ENCODE measurements at places on chromosomes 11 and 22.

DNA sequence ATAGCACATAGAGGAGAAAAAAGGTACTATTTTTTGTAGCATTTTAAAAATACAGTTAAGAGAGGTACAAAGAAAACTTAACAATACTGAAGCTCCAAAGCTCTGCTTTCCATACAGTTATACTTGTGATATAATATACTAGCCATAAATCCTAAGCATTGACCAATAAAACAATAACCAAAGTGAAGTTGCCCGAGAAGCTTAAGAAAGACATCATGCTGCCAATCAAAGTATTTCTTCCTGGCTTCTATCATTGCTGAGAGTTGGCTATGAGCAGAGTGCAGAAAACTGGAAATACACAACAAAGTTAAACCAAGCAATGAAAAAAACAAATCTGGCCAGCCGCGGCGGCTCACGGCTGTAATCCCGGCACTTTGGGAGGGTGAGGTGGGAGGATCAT is 84.2 kb downstream of the RBFOX2 start:
- no peak for DNase-seq

DNA sequence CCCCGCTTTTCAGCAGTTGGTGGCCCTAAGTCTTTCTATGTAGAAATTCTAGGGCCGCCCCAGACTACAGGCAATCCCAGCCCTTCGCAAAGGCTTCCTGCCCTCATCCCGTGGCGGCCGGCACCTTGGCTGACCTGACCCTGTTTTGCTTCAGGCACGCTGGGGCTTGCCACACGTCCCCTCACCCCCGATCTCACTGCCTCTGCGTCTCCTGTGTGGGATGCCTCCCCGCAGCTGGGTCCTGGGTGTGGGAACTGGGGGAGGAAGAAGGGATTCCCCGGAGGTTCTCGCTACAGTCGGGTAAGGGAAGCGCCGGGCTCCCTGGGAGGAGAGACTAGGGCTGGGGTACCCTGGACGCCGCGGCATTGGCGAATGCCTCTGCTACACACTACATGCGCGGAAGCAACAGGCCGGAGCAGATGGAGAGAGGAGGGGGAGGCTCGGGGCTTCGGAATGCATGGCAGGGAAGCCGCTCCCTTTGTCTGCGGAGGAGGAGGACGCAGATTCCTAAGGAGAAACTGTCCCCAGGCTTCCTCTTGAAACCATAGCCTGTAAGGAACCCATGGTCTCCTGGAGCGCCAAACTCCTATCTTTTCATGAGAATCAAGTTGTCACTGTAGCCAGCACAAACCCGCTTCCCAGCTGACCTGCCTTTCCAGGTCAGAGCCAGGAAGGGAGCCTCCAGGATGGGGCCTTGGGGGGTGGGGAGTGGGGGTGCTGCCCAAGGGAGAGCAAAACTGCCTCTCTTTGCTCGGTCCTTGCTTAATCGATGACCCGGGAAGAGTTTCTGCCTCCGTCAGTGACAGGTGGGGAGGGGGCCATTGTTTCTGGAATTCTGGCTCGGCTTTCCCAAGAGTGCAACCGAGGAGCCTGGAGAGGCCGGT is 1.4 kb downstream of the DTX4 start:
- peak; percentile 4 for DNase-seq

DNA sequence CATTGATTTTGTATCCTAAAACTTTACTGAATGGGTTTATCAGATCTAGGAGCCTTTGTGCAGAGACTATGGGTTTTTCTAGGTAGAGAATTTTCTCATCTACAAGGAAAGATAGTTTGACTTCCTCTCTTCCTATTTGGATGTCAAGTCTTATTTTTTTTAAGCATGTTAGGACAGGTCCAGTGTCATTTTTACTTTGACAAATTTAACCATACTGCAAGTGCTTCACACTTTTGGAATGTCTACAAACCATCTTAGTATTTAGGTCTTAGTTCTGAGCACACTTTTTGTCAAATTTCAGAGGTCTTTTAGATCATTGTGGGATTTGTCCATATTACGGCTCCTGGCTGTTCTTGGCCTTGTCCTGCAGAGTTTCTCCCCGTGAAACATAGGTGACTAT is 715.2 kb upstream of the RAG2 start:
- DNase-seq = no peak

GRCh38 chr11:82326853-82327252 is 406.8 kb downstream of the FAM181B start:
- no peak for DNase-seq

- DNase-seq = no peak
These were observed 131.9 kb downstream of the MED15 start for GRCh38 chr22:20639343-20639742.

GRCh38 chr22:29581799-29582198 is 886 bp upstream of the NIPSNAP1 start:
- no peak for DNase-seq

- DNase-seq = no peak
These were observed 1.3 kb downstream of the PATE2 start for GRCh38 chr11:125777309-125777708.

DNA sequence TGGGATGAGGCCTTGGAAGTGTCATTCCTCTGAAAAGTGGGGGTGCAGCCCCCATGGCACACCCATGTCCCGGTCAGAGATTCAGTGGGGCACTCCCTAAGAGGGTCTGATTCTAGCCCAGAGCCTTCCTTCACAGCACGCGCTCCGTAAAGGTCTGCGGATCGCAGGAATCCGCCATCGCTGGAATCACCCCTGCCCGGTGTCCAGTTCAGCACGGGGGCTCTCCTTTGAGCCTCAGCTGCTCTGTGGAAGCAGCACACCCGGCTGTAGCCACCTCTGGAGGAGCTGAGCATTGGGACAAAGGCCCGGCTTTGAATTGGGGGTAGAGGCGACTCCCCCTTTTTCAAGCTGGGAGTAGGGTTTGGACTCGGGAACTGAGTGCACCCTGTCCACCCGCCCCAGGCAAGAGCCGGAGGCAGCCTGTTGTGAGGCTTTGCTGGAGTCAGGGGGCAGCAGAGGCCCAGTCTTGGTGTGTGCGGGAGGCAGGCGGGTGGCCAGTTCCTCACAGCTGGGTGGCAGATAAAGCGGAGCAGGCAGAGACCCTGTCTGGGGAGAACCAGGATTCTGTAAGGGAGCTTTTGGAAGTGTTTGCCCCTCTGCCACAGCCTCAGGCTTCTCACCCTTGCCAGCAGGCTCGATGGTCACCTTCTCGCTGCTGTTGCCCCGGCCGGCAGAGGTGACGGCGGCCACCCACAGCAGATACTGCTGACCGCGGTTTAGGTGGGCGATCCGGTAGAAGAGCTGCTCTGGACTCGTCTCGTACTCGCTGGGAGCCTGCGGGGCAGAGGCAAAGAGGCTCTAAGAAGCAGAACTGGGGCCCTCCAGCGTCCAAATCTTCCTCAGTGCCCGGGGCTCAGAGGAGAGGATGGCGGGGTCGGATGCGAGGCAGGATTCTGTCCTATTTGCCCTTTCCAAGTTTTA is 115.9 kb downstream of the CEP164 start:
- DNase-seq = peak; percentile 49

DNA sequence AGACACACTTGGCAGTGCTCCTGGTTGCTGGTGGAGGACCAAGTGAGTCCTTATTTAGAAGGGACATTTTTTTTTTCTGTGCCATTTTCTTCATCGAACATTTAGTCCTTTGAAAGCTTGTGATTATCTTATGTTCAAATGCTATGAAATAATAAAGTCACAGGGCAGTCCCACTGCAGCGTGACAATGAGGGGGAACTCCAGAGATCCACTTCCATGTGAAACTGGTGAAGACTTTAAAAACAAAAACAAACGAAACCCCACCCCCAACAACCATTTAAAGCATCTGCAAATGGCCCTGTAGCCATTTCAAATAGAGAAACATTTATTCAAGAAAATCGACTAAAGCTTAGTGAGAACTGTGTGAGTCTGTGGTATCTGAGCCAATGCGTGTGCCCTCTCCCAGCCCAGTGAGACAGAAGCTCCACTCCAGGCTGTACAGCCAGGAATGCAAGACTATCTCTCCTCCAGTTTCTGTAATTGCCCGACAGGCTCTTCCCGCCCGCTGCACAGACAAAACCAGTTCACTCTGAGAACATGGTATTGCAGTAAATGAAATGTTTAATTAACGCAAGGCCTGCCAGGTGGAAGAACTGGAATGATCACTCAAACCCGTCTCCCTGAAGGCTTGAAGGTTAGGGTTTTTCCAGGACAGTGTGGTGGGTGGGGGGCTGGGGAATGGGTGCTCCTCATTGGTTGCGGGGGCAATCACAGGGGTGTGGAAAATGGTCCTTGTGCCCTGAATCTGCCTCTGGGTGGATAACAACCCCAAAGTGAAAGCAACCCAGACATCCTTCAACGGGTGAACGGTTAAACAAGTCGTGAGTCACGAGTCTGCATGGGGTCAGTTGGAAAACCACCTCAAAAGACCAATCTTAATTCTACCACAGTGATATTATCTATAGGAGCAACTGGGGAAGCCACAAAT is 8.4 kb downstream of the KRTAP5-6 start:
- no peak for DNase-seq

DNA sequence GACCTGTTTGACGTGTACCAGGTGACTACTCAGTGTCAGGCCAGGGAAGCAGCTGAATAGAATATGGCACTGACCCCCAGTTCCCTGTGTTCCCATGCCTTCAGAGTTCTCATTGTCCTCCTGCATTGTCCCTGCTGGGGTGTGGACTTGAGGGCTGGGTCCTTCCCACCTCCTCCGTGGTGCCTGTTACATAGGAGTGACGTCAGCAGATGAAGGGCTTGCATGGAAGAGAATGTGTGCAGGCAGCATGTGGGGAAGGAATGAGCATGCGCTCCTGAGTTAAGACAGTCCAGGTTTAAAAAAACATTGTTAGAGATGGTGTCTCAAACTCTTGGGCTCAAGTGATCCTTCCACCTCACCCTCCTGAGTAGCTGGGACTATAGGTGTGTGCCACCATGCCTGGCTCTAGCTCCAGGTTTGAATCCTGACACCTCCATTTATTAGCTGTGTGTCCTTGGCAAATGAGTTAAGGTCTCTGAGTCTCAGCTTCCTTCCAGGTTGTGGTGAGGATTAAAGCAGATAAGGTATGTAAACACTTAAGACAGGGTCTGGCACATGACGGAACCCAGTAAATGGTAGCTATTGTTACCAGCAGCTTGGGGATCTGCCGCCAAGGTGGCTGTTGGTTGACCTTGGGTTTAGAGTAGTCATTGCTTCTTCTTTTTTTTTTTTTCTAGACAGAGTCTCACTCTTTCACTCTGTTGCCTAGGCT is 7.5 kb upstream of the SOX10 start:
- no peak for DNase-seq

DNA sequence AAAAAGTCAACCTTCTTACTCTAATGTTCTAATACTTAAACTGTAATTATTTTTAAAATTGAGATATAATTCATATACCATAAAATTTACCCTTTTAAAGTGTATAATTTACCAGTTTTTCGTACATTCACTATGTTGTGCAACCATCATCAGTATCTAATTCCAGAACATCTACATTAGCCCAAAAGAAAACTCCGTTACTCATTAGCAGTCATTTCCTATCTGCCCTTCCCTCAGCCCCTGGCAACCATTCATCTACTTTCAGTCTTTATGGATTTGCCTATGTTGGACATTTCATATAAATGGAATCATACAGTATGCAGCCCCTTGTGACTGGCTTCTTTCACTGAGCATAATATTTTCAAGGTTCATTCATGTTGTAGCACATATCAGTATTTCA is 22.2 kb downstream of the SGSM3 start:
- DNase-seq = no peak

DNA sequence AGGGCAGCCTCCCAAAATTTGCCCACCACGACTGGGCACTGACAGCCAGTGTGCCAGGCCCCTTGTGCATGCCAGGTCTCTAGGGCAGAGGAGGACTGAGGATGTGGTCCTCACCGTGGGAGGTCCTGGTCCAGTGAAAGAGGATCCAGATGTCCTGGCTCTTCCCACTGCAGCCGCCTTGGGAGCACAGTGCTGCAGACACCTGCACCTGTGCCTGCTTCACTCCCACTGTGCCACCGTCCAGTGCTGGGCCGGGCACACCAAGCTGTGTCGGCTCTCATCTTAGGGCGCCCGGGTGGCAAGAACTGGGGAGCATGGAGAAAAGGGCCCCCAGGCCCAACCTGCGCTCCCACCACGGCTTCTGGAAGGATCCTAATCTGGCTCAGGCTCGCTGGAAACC is 1147.1 kb downstream of the BRD1 start:
- DNase-seq = no peak

DNA sequence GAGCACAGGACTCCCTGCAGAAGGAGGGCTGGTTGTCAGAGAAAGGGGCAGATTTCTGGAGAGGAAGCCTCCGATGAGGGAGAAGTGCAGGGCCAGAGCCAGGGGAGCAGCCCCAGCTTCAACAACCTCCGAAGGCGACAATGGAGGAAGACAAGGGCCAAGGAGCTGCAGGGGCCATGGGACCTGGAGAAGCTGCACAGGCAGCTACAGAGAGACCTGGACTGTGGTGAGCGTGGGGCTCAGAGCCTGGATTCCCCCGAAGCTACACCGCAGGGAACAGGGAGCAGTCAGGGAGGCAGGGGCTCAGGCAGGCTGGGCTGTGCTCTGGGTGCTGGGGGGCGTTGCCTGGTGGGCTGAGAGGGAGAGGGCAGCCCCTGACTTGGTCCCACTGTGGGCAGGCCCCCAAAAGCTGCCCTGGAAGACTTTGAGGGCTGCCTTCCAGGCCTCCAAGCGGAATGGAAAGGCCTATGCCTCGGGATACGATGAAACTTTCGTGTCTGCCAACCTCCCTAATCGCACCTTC is 2.4 kb downstream of the TSGA10IP start:
- no peak for DNase-seq

DNA sequence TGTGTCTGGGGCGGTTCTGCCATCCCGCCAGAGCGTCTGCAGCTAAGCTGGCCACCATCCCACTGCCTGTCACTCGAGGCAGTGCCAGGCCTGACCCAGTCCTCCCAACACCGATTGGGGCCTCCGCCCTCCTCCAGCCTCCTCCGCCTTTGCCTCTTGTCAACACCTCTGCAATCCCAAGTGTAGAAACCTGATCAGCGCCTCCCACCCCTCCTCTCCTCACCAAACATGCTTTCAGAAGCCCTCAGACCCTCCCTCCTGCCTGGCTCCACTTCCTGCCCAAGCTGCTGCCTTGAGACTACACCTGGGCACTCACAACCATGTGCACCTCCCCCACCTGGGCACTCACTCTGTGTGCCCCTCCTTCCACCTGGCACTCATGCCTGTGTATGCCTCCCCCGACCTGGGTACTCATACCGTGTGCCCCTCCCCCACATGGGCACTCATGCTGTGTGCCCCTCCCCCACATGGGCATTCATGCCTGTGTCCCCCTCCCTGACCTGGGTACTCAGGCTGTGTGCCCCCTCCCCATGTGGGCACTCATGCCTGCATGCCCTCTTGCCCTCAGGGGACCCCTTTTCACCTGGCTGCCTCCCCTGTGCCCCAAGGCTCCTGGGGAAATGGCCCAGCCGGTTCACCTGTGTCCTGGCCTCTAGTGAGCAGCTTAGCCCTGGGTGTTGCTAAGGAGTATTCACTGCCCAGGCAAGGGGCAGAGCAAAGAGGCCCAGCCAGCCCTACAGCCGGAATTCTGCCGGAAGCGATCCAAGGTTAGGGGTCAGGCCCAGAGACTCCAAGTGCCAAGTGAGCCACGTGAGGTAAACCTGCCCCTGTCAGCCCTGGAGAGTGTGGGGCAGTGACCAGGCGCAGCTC is 5.5 kb upstream of the IFITM10 start:
- no peak for DNase-seq
